ENCODE measurements at places on chromosomes 11 and 22.

- DNase-seq = no peak
Measured at GRCh38 chr11:34667810-34668582, 47.1 kb downstream of the EHF start.

DNA sequence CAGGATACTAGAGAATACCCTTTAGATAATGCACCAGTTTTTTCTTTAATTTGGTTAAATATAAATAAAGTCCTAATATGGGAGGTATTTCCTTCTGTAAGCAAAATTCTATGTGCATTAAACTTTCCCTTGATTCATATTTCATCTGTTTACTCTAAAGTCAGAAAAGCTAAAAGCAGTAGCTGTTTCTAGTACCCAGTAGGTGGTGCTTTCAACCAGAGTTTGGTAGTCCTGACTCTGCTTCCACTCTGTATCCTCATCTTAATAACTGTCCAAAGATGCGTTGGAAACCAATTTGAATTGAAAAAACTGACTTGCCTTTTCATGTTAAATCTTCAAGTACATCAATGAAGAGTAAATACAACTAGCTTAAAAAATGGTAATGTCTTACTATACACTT lies 1065.2 kb downstream of the JRKL start:
- peak; percentile 24 for DNase-seq

DNA sequence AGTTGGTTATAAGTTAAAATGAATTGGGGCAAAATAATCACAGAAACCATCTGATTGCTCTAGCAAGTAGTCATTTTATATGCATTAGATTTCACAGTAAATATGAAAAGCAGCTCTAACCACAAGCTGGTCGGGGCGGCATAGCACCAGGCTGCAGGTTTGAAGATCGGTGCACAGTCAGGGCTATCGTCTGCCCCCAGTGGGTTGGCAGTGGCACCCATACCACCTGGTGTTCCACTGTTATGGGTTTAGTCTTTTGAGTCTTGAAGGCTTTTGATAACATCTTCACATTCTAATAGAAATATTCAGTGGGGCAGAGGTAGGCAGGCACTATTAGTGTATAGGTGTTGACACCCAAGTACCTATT lies 62.1 kb downstream of the GRK3 start:
- no peak for DNase-seq

DNA sequence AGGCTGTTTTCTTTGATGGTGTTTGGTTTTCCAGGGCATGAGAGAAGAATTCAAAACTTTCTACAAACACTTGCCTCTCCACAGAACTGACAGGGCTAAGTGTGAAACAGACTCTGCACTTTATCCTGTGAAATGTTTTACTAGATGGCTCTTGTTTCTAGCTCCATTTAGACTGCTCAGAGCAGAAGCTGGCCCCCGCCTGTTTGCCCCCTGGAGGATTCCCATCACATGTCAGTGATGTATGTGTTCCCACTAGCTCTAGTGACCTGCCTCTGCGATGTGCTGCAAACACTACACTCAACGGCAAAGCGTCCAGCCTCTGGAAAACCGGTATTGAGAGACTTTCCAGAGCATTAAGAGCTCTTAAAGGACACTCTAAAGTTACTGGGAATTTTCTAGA lies 41.4 kb upstream of the PCF11 start:
- DNase-seq = no peak

GRCh38 chr22:18966748-18967147 lies 30.7 kb upstream of the PRODH start:
- DNase-seq = no peak

DNA sequence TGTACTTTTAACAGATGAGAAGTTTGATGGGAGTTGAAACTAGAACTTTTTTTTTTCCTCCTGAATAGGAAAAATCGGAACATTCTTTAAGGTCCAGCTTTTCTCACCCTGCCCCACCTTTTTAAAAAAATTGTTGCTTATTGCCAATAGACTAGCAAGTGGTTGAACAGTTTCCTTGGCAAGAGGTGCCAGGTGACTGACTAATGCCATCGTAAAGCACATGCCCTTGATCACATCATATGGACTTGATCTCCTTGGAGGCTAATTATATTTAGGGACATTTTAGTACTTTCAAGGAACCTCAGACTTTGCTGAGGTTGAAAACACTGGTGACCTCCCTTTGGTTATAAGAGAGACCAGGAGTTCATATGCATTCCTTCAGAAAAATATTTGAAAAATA lies 57.6 kb downstream of the MTMR3 start:
- DNase-seq = no peak

GRCh38 chr22:36816339-36816635 lies 548 bp downstream of the PVALB start:
- no peak for DNase-seq

- DNase-seq = no peak
Measured at GRCh38 chr22:35203583-35203982, 53.7 kb upstream of the HMGXB4 start.

DNA sequence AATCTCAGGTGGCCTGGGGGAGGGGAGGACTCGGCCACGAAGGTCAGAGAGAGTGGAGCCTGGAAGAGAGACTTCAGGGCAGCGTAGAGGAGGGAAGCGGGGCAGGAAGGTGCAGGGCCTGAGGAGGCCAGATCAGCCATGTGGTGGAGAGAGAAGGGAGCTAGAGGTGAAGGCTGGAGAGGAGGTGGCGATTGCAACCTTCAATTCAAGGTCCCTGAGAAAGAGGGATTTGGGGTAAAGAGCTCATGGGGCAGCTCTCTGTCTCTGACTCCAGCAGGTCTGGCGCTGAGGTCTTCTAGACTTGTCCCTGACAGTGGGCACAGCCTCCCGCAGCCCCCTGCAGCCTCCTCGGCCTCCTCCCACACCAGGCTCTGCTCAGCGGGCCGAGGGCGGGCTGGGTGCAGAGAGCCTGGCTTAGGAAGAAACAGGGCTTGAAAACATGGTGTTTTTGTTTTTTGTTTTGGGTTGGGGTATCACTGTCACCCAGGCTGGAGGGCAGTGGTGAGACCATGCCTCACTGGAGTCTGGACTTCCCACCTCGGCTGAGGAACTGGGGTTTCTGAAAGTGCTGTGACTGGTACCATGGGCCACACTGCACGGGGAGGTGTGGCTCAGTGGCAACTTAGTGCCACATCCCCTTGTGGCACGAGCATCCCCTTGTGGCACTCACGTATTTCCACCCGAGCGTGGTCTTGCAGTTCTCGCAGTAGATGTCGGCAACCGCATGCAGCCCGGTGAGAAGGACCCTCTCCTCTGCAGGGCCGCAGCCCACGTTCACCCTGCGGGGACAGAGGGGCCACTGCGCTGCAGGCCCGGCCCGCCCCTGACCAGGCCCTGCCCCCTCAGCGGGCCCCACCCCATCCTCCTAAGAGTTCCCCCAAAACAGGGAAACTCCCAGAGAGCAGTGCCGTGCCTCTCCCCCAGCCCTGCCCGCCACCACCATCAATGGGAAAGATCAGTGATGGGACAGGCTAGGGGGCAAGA lies 32.6 kb downstream of the YPEL1 start:
- DNase-seq = no peak

DNA sequence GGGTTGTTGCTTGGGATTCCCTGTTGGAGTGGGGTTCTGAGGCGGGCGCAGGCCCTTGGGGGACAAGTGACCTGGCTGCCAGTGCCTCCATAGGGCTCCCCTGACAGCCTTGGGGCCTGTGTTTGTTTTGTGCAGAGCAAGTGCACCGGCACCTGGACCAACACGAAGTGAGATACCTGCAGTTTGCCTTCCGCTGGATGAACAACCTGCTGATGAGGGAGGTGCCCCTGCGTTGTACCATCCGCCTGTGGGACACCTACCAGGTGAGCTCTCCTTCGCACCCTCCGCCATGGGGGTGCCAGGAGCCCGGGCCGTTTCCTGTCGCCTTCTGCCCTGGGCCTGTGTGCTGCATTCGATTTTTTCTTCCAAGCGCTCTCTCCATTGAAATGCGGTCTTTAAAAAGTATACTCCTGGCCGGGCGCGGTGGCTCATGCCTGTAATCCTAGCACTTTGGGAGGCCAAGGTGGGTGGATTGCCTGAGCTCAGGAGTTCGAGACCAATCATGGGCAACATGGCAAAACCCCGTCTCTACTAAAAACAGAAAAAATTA lies 274.6 kb downstream of the TBC1D22A start:
- DNase-seq = no peak

DNA sequence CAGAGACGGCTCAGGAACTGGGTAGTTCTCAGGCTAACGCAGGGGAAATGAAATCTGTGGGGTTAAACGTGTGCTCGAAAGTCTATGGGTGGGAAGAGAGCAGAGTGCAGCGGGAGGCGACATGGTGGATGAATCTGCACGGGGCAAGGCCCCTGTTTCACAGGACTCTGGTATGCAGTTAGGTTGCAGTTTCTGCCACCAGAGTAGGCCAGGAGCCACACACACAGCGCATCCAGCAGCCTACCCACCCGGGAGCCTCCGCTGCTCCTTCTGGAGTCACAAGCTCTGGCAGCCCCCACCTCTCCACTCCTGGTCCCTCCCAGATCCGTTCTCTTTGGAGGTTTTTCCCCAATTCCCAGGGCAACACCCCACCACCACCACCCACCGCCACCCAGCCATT lies 27.0 kb downstream of the SPATA19 start:
- no peak for DNase-seq

- no peak for DNase-seq
Measured at GRCh38 chr11:7582338-7582985, 68.7 kb downstream of the PPFIBP2 start.

GRCh38 chr11:75150879-75151278 lies at the start of gene SLCO2B1:
TSS of gene SLCO2B1 (plus strand) at chr11:75151107. CDS start at chr11:75151382, 275 bp downstream.
- no peak for DNase-seq

GRCh38 chr22:50145721-50146438 lies 24.7 kb upstream of the PANX2 start:
- no peak for DNase-seq

DNA sequence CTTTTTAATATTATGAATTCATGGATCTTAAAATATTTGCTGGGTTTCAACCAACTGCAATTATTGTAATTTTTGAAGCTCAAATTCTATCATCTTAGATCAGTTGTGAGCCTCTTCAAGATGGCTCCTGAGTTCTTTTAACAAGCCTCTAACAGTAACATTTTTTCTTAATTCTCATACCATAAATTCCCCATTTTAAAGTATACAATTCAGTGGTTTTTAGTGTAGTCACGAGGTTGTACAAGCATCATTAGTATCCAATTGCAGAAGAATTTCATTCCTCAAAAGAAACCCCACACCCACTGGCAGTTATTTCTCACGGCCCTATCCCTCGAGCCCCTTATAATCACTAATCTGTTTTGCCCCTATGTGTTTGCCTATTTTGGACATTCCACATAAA lies 270.8 kb downstream of the SBF2 start:
- DNase-seq = no peak

GRCh38 chr11:59008947-59009346 lies 69.7 kb downstream of the GLYATL1 start:
- no peak for DNase-seq

- no peak for DNase-seq
Measured at GRCh38 chr22:29883775-29884097, 762 bp downstream of the MTMR3 start.

GRCh38 chr22:38900677-38901076 lies 28.7 kb upstream of the CBX6 start:
- DNase-seq = no peak

GRCh38 chr11:19433367-19433766 lies 192.6 kb upstream of the E2F8 start:
- DNase-seq = no peak

GRCh38 chr11:130396965-130397364 lies 31.4 kb downstream of the ADAMTS8 start:
- no peak for DNase-seq

- DNase-seq = no peak
Measured at GRCh38 chr11:68946416-68947090, 34.2 kb downstream of the MRGPRD start.

GRCh38 chr11:80024119-80024518 lies 583.3 kb upstream of the TENM4 start:
- DNase-seq = no peak

DNA sequence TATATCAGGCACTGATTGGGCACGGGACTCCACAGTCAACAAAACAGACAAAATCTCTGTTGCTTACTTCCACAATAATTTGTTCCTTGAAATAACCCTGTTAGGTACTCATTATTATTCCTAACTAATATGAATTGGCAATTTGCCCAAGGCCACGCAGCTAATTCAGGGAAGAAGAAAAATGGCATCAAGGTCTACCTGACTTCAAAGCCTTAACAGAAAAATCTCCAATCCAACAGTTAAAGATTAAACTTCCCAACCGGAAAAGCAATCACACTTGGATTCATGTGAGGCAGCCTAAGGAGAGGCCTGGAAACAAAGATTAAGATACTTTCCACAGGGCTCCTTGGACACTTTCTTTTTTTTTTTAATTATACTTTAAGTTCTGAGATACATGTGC lies 68.9 kb downstream of the PRCP start:
- DNase-seq = no peak

GRCh38 chr11:8259306-8259959 lies 4.2 kb downstream of the LMO1 start:
- DNase-seq = no peak

- no peak for DNase-seq
Measured at GRCh38 chr11:101478587-101479369, 105.0 kb downstream of the TRPC6 start.

DNA sequence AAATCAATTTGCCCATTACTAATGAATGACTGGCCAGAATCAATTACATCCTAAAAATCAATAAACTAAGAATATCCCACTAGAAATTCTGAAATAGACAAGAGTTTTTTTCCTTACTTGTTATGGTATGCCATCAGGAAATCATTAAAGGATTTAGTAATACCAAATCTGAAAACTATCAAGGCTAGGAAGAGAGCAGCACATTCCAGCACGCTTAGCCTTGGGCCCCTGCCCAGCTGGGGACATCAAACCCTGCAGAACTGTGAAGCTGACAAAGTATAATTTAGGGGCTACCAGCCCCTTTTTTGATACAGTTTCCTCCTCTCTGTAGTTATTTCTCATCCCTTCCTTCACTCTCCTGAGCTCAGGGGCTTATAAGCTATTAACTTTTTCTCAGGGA lies 247.8 kb upstream of the ZC3H12C start:
- DNase-seq = no peak

- peak; percentile 42 for DNase-seq
Measured at GRCh38 chr11:131674051-131674755, 303.8 kb downstream of the NTM start.

GRCh38 chr11:67351275-67352005 lies 1.9 kb downstream of the POLD4 start:
- peak; percentile 57 for DNase-seq

DNA sequence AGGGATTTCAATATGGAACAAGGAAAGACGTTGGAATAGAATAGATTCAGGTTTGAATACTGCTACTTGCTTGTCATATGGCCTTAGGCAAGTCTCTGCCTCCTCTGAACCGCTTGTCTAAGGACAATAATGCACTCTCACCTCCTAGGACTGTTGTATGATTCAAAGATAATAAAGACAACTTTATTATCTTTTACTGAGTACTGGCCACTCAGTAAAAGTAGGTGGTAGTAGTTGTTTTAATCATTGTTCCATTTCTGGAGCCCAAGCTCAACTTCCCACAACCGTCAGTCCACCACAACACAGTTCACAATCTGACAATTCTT lies 134.2 kb downstream of the ME3 start:
- no peak for DNase-seq

- DNase-seq = peak; percentile 15
Measured at GRCh38 chr11:2444821-2445745, at the start of gene KCNQ1. TSS of gene KCNQ1 (plus strand) at chr11:2445008. CDS start at chr11:2445099, 91 bp downstream.

All from NCI-H460 (cell line).